ENCODE measurements at places on chromosomes 2 and 18. TPM values are rescaled to one million over a fixed set of nuclear protein-coding genes. Genes with fewer than 3 reads are reported as not detected.

CYP27C1 gene
- not detected for total RNA-seq

CTNNA2 gene
- not detected for total RNA-seq

DOK6 gene
- not detected for total RNA-seq

DNA sequence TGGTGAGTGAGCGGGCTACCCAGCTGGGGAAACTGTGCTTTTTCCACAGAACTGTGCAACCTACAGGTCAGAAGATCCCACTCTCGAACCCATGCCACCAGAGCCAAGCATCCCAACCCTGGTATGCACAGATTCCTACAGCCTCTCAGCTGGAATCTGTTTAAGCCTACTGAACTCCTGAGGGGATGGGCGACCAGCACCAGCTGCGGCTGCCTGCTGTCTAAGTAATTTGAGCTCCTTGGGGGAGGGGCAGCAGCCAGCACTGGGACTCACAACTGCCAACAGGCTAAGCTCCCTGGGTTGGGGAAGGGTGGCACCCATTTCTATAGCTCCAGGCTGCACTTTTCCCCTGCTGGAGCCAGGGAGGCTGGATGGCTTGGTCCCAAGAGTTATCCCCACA, 11.8 kb downstream of the CYP27C1 start:
- no peak for DNase-seq

- DNase-seq = no peak
Measured at GRCh38 chr18:1394426-1394825, 489.8 kb downstream of the ADCYAP1 start.

DNA sequence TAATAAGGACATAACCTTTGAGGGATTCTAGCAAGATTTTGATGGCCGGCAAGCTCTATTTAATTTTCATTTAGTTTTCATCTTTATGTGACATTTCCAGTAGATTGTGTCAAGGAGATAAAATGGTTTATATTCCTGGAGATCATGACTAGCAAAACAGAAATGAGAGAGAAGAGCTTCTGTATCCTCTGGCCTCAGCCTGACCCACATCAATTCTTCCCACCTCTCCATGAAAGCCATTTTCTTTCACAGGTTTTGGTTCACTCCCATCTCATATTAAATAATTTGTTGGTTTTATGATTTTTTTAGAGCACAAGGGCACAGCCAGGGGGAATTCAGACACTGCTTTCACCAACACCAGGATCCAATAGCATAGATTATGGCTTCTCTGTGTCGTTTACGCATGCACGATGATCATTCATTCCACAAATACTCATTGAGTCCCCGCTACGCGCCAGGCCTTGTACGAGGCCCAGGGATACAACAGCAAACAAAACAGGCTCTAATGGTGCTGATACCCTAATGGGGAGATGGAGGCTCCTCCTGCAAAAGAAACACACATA, 85.9 kb downstream of the SH3BP4 start:
- DNase-seq = no peak

DNA sequence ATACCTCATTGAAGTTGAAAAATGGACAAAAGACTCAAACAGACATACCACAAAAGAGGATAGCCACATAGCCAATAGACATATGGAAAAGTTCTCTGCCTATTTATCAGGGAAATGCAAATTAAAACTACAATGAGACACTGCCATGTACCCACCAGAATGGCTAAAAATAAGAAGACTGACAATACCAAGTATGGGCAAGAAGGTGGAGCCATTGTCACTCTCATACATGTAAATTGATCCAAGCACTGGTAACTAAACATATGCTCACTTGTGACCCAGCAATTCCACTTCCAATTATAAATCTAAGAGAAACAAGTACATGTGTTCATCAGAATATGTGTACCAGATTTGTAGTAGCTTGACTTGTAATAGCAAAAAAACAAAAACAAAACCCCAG, 4.6 kb downstream of the LOXHD1 start:
- DNase-seq = no peak

DNA sequence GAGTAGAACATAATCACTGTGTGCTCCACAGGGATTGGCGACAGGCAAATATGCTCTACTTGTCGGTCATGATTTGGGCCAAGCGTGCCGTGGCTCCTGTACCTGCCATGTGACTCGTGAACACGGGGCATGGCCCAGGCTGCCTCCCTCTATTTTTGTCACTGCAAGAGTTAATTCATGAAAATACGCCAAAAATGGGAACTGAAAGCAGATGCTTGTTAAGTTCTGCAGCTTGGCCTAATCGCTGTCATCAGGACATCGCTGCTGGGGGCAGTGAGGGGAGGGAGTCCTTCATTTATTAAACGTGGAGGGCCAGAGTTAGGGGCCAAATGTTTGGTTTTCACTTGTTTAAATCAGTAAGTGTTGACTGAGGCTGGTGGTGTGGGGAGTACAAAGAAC, 177.8 kb downstream of the BCL2 start:
- no peak for DNase-seq

DNA sequence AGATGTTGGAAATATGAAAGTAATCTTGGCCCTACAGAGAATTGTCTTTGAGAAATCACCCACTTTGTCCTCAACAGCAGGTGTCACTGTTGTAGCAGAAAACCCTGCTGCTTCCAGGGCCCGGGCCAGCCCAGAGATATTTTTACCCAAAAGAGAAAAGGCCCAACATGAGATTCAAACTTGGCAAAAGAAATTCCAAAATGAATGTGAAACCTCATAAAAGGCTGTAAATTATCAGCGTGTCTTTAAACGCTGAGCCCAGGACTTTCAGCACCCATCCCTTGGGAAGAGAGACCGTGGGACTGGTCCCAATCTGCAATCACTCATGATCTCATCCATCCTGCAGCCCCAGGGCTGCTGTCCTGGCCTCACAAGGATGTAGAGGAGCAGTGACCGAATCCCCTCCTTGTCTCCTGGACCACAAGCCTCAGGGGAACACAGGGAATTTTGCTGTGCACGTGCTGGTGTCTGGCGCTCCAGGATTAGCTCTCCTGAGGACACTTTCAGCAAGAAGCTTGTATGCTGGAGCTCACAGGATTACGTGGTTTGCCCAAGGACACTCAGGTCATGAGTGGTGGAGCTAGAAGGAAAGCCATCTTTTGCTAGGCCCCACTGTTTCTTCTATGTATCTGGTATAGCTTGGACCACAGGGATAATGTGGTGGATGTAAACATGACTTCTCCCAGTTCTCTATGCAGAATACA, 202.1 kb downstream of the RNF144A start:
- DNase-seq = no peak

DNA sequence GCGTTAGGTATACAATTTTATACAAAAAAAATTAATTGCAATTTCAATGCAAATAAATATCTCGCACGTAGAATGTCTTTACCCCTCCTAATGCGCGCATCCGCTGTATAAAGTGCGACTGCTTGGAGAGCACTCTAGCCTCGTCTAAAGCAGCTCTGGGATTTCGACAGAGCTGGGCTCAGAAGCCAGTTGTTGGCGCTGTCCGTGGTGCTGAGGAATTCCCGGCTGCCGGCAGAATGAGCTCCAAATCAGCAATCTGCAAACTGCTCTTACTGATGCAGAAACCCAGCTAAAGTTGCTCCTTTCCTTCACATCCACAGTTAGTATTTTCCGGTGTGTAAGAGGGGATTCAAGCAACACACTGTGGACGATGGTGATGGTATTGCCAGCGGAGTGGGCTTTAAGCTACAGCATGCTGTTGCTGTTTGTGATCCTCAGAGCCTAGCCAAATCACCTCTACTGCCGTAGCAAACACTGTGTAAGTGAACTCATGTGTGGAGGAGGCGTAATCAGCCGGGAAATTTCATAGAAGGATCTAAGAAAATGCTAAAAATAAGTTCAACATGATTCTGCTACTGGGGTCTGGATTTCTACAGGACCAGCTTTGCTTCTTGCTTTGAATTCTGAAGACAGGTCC, at the start of gene VWC2L:
Gene VWC2L, plus strand, starts transcription at position 137 of the 637 bp plus-strand sequence. CDS start 3,140 bp downstream, outside the sequence.
- no peak for DNase-seq

GRCh38 chr2:119086327-119086726, 72.2 kb downstream of the C1QL2 start:
- no peak for DNase-seq

DNA sequence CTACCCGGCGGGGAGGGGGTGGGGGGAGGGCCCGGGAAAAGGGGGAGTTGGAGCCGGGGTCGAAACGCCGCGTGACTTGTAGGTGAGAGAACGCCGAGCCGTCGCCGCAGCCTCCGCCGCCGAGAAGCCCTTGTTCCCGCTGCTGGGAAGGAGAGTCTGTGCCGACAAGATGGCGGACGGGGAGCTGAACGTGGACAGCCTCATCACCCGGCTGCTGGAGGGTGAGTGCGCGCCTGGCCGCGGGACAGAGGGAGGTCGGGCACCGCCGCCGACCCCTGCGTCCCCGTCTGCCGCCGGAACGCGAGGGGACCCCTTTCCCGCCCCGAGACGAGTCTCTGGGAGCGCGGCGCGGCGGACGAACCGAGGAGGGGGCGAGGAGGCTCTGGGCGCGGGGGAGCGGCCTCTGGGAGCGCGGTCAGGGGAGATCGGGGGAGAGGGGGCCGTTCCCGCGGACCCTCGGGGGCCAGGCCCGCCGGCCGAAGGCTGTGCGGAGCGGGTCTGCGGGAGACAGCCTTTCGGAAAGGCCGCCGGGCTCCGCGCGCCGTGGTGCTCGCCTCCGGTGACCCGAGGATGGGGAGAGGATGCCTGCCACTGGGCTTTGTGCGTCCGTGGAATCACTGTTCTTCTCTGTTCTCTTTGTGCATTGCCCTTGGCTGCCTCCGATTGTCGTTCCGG, 463 bp downstream of the PPP1CB start:
- no peak for DNase-seq

Measured in naive thymus-derived CD8-positive, alpha-beta T cell (primary cell).